B cell (primary cell): ENCODE measurements at places on chromosomes 3 and 15. TPM values are rescaled to one million over a fixed set of nuclear protein-coding genes. Genes with fewer than 3 reads are reported as not detected.

- peaks cover 13% of the 10 kb centered on the region for H3K4me1 ChIP-seq
- DNase-seq: no peak
- no peak overlapping the region for H3K4me3 ChIP-seq
- H3K27ac ChIP-seq: no peak overlapping the region
These were observed 220.0 kb downstream of the ABHD5 start for GRCh38 chr3:43910750-43911149.

- H3K27ac ChIP-seq: no peak overlapping the region
- no peak overlapping the region for H3K4me3 ChIP-seq
- H3K36me3 ChIP-seq: no peaks in the 10 kb centered on the region
- no peak for DNase-seq
These were observed 67.8 kb upstream of the NPHP3 start for GRCh38 chr3:132789959-132790358.

Gene RTP3
- not detected in 2 replicates for polyA plus RNA-seq

- H3K27ac ChIP-seq: no peak overlapping the region
- no peaks in the 10 kb centered on the region for H3K27me3 ChIP-seq
- no peaks in the 10 kb centered on the region for H3K4me1 ChIP-seq
- H3K4me3 ChIP-seq: no peak overlapping the region
- DNase-seq: no peak
These were observed 175.4 kb downstream of the SQOR start for GRCh38 chr15:45810201-45810600.

Gene ATRIP
- 10.5 and 12.6 TPM in 2 replicates for polyA plus RNA-seq

Gene GOLGA6D
- polyA plus RNA-seq: 0.04 TPM in 1 of 2 replicates, not detected in the other

GRCh38 chr15:34025252-34025651, 13.8 kb downstream of the AVEN start:
- no peaks in the 10 kb centered on the region for H3K27me3 ChIP-seq
- DNase-seq: no peak
- H3K4me1 ChIP-seq: no peaks in the 10 kb centered on the region
- H3K4me3 ChIP-seq: no peak overlapping the region
- no peak overlapping the region for H3K27ac ChIP-seq

DNA sequence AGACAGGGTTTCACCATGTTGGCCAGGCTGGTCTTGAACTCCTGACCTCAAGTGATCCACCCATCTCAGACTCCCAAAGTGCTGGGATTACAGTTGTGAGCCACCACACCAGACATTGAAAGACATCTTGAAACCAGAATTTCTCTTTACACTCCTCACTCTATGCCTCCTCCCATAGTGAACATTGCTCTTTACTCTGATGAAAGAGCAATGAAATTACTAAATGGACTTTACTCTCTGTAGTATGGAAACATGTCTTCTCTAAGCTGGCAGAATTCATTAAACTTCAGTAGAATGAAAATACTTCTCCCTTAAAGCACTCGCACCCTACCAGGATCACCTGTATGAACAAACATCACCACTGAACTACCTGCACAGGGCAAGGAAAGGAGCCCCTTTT, 27.8 kb upstream of the TFG start:
- no peaks in the 10 kb centered on the region for H3K36me3 ChIP-seq
- no peaks in the 10 kb centered on the region for H3K27me3 ChIP-seq
- no peak overlapping the region for H3K27ac ChIP-seq
- H3K4me3 ChIP-seq: no peak overlapping the region
- H3K4me1 ChIP-seq: no peaks in the 10 kb centered on the region
- no peak for DNase-seq

Gene WDR49
- polyA plus RNA-seq: 0.74 and 0.88 TPM in 2 replicates
